Fibroblast of skin of right biceps (primary cell): ENCODE measurements at places on chromosomes 2 and 18.

GRCh38 chr2:2234398-2235195 is 96.5 kb downstream of the MYT1L start:
- DNase-seq: no peak

DNA sequence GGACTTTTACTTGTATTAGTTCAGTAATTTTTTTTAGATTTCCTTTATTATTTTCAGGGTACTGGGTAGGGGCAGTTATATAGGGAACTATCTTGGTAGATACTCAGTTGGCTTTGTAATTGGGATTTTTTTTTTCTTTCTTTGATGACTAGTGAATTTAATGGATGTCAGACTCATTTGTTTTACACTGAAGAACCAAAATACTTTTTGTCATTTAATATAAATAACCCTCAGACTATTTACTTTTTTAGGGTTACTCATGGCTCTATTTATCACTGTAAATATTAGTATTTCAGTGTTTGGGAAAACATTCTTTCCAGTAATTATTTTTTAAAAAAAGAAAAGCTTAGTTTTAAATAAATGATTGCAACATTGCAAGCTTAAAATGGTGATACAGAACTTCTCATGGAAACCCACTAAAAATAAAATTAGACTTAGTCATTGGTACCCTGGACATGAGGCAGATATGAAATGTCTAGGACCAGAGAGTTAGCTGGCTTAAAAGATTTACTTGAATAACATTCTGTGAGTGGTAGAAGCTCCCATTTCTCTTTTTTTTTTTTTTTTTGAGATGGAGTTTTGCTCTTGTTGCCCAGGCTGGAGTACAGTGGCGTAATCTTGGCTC is 74.4 kb upstream of the CYP20A1 start:
- DNase-seq: peak; percentile 5

DNA sequence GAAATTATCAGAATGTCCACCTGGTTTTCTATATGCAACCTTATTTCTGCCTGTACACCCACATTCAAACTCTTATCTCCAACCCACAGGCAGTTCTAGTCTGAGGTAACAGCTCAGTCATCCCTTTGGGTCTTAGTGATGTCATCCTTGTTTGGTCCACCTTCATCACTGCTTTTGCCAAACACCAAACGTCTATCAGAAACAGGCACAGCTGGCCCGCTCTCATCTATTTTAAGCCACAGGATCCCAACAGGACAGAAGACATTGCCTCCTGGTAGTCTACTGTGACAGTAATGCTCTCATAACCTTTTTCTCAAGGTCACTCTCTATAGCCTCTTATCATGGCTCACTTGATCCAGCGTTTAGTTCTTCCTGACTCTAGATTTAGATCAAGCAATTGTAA is 99.0 kb upstream of the CHAC2 start:
- DNase-seq: no peak

DNA sequence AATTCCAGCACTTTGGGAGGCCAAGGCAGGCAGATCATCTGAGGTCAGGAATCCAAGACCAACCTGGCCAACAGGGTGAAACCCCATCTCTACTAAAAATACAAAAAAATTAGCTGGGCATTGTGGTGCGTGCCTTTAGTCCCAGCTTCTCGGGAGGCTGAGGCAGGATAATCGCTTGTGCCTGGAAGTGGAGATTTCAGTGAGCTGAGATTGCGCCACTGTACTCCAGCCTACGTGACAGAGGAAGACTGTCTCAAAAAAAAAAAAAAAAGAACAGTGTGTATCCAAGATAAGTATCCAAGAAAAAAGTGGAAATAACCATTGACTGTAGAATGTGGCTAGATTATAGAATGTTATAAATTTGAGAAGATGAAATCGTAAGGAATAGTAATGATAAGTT is 142.1 kb downstream of the FAM124B start:
- no peak for DNase-seq

- DNase-seq: no peak
These were observed 93.2 kb downstream of the USP40 start for GRCh38 chr2:233473386-233473791.

DNA sequence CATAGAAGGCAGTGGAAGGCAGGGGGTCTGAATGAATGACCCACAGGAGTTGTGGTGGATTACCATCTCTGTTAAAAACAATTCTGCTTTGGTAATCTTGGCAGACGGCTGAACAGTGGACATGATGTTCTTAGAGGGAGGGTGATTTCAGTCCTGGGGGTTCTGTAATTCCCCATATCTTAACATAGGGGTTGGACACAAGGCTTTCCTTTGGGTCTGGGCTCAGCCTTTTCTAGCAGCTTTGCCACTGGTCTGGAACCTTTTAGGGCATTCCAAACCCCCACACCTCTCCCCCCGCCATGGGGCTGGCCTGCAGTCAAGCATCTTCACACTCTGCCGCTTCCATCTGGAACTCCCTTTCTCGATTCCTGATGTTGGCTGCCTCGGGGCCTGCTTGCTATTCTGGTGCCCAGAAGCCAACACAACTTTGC is 50.3 kb downstream of the RPL37A start:
- no peak for DNase-seq

DNA sequence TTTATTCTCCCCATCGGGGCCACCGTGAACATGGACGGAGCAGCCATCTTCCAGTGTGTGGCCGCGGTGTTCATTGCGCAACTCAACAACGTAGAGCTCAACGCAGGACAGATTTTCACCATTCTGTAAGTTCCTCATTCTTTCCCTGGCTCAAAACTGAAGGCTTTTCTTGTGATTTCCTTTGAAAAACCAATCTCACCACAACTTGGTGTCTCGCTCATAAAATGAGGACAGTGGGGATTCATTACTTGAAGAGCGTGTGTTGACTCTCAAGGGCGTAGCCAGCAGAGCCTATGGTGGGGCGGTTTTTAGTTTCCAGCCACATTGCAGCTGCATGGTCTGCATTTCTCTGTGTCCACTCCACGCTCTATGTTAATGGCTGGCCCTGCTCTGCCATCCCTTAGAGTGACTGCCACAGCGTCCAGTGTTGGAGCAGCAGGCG is 29.0 kb downstream of the SLC1A4 start:
- no peak for DNase-seq

DNA sequence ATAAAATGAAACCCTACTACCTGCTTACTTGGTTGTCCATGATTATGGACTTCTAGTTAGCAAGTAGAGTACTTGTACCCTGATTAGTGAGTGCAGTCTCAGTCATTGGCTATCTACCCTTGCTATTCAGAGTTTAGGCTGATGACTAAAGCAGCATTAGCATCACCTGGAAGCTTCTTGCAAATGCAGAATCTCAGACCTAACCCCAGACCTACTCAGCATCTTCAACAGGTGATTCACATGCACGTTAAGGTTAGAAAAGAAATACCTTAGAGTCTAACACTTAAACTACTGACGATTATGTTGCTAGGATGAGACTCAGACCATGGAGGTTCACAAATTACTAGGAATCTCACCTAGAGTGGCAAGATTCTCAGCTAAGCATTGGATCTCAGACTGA is 399.9 kb upstream of the FANCL start:
- no peak for DNase-seq

DNA sequence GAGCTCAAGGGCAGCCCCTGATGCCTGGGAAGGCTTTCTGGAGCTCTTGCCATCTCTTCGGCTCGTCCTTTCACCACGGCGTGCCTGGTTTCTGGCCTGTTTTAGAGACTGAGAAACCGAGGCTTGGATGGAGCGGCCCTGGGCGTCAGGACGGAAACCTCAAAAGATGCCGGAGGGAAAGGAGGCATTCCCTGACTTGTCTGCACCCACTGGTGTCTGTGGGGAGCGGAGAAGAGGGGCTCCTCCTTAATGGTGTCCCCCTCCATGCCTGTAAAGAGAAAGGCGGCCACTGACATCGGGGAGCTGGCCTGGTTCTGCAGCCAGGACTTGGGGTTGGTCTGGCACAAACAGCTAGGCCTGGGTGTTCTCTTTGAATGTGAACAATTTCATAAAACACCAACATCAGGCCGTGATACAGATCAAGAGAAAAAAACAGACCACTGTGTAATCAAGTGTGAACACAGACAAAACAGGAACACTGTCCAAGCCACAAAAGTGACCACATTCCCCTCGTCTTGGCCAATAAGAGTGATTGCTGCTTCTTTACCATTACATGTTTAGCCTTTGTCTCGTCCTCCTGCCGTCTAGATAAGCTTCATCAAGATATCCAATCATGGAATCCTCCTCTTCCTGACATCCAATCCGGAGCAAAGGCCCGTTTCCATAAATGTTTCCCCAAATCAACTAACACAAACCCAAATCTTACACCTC is 633 bp upstream of the ILKAP start:
- DNase-seq: no peak

DNA sequence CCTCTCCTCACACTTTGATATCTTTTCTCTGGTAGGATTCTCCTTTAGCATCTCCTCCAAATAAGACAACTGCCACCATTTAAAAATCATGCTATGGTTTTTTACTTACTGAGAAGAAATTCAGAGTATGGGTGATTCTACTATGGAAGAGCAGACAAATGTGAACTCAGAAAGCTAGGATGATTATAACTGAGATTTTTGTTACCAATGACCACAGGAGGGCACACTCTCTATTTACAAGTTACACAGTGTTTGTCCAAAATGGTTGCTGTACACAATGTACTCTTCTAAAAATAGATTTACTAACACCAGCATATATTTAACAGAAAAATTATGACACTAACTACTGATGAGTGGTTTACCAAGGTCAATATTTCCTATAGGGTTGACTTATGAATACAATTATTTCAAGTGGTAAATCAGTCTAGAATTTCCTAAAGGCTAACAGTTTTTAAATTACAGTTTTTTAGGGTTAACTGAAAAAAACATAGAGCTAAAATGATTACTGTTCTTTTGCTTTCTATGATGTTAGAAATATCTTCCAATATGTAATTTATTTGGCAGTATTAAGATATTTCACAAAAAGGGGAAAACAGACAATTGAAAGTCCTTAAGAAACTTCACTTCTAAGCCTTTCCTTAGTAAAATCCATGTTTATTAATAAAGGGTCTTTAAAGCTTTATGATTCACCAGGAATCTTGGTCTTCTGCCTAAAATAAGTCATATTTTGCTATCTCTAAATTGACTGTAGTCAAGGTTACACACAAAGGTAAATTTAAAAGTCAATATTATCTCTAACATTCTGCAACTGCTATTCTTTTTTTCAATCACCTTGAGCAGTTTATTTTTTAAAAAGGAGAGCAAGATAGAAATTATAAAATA is 57.2 kb downstream of the MAP4K3 start:
- peak; percentile 54 for DNase-seq

DNA sequence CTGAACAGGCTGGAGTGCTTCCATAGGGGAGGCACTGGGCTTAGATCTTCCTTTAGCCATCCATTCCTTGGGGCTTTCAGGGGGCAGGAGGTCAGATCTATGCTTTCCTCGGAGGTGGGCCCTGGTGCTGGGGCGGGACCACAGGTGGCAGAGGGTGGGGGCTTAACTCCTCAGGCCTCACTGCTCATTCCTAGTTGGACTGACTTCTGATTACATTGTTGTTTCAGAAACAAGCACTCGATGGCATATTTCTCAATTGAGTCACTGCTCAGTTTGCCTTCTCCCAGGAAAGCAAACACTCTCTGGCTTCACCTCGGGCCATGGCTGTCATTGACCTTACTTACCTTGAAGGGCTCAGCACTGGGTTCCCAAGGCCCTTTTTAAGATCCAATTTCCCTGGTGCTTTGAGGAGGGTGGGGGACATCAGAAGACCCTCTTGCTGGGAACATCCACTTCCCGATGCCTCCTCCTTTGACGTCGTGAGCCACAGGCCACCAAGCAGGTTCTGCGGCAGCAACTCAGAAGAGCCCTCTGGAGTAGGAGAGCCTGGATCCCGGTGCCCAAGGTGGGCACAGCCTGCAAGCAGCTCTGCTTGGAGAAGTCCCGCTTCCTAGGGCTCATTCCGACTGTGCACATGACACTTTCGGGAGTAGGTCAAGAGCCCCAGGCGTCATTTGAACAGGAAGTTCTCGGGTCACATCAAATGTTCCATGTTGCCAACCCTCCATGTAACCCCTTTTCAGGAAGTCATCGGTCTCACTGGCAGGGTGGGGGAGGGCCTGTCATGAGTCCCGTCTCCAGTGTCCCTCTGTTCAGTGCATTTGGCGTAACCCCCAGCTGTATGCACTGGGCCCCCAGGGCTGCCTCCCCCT is 40.6 kb downstream of the SDC1 start:
- peak; percentile 75 for DNase-seq

DNA sequence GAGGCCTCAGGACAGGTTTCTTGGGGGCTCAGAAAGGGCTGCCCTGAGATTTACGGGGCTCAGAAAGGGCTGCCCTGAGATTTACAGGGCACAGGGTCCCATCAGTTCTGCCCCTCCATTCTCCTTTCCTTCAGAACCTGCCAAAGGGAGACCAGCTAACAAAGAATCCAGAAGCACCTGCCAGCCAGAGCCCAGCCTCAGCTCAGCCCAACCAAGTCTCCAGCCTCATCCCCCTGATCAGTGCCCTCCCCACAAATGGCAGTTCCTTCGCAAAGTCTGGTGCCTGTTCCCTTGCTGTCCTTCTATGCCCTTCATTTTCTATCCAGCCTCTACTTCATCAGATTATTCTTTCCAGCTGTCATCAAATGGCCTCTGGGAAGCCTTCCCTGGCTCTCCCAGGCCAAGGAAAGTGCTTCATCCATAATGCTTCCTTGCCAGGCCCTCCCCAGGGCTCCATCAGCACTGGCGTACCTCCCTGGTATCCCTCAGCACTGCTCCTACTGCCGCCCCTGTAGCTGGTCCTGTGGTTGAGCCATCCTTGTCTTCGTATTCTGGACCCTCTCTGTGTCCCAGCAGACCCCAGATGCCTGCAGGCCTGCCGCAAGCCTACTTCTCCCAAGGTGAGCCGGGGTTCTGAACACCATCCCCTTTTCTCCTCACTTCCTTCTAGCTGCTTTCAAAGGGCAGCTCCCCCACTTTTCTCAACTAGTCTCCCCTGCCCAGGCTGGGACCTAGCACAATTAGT is 96.2 kb upstream of the EPAS1 start:
- DNase-seq: no peak

DNA sequence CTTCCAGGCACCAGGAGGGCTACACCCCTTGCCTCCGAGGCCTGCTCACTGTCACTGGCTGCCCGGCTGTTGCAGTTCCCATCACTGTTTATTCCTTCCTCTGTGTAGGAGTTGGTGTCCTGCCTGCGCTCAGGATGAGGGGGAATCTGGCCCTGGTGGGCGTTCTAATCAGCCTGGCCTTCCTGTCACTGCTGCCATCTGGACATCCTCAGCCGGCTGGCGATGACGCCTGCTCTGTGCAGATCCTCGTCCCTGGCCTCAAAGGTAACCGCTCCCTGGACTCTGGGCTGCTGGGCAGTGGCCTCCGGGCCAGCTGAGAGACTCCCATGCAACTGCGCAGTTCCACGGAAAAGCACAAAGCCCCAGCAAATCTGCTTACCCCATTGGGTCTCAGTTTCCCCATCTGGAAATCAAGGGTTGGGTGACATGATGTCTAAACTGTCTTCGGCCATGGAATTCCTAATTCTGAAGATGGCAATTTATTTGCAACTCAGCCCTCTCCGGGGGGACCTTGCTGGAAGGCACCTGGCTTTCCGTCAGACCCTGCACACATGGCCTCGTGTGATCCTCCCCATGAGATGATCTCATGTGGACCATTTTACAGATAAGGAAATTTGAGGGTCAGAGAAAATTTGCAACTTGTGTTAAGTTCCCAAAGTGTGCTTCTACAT is 9.4 kb downstream of the COLEC11 start:
- no peak for DNase-seq
